Effector CD4-positive, alpha-beta T cell (primary cell): ENCODE measurements at places on chromosomes 5 and 9.

GRCh38 chr5:104646416-104646815, 1083.8 kb upstream of the NUDT12 start:
- DNase-seq, result no peak

GRCh38 chr5:112869948-112870347, 8.9 kb downstream of the SRP19 start:
- no peak for DNase-seq

GRCh38 chr5:79809743-79810142, 120.1 kb downstream of the CMYA5 start:
- DNase-seq, result no peak

- DNase-seq, result no peak
These were observed 439.5 kb downstream of the GADD45G start for GRCh38 chr9:90044263-90044662.

DNA sequence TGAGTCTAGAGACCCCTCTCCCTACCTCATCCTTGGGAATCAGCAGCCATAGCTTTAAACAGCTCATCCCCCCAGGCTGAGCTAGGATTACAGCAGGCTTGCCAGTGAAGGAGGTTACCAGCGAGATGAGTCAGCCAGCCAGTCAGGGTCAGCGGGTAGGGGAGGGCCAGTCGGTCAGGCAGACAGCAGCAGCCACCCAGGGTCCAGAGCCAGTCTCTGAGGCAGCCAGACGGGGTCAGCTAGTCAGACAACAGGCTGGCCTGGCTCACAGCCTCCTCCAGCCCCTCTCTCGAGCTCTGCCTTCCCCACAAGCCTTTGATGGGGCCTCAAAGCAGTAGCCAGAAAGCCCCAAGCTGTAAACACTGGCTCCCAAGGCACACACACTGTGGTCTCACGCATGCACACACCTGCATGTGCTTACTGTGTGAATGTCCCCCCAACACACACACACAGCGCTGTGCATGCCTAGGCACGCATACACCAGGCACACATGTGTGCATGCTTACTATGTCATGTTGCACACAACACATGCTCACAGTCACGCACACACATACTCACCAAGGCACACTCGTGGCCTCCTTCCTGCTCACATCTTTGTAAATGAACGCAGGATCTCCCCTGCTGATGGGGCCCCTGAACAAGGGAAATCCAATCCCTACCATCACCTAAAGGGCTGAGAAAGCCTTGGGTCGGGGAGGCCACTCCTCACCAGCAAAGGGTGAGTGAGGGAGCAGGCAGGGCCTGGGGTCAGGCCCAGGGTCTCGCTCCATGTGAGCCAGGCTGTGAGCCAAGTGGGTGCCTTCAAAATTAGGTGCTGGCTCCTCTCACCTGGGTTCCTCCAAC, 28.2 kb upstream of the CPLX2 start:
- DNase-seq, result no peak

DNA sequence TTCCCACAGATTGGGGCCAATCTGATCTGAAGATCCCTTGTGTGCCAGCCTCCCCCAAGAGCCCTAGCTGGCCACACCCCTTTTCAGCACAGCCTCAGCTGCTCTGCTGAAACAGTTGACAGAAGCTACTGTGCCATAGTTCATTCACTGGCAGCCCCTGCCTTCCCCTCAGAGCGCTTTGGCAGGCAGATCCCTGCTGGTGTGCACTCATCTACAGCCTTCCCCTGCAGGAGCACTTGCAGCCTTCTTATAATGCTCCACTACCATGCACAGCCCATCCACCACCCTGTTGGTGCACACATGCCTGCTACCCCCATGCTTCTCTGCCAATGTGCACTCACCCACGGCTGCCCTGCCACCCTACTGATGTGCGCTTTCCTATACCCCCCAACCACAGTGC, 471.3 kb downstream of the MTRR start:
- no peak for DNase-seq

- no peak for DNase-seq
These were observed 31.3 kb downstream of the NDUFA8 start for GRCh38 chr9:122128007-122128968.

- no peak for DNase-seq
These were observed 315 bp downstream of the UBQLN1 start for GRCh38 chr9:83707518-83707767.

GRCh38 chr5:143638654-143639053, 173.3 kb upstream of the HMHB1 start:
- no peak for DNase-seq

GRCh38 chr9:129415942-129416651, 204.8 kb downstream of the C9orf50 start:
- no peak for DNase-seq

GRCh38 chr5:56176155-56176798, 56.9 kb downstream of the ANKRD55 start:
- no peak for DNase-seq

GRCh38 chr5:125408448-125409233, 662.2 kb upstream of the ZNF608 start:
- DNase-seq, result no peak

DNA sequence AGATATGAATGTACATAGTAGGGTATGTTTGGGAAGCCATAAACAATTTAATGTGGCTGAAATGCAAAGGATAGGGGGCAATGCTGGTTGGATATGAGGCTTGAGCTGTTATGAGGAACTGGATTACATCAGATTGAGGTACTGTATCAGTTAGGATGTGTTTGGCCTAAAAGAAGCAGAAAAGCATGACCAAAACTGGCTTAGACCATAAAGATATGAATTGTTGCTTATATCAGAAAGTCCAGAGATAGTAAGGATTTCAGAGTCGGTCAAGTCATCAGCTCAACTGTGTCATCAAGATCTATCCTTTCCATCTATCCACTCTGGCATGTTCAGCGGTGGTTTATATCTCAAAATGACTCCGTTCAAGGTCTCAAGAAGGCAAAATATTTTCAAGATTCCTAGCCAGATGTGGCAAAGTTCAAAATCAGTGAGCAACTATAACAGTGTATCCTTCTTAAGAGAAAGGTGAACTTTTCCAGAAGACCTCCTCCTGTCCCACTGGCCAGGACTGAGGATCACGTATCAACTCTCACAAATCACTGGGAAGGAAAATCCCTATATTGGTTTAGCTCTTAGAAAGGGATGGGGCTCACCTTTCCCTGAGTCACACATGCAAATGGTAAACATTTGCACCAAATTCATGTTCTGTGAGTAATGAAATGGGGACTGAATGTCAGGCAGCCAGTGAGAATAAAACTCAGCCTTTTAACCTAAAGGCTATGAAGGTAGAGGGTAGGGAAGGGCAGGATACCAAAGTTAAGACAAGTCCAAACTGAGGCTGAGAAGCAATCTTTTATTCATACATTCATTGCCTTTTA, 257.8 kb downstream of the TRIM32 start:
- DNase-seq, result no peak

GRCh38 chr5:130110328-130110727, 206.1 kb downstream of the CHSY3 start:
- no peak for DNase-seq

DNA sequence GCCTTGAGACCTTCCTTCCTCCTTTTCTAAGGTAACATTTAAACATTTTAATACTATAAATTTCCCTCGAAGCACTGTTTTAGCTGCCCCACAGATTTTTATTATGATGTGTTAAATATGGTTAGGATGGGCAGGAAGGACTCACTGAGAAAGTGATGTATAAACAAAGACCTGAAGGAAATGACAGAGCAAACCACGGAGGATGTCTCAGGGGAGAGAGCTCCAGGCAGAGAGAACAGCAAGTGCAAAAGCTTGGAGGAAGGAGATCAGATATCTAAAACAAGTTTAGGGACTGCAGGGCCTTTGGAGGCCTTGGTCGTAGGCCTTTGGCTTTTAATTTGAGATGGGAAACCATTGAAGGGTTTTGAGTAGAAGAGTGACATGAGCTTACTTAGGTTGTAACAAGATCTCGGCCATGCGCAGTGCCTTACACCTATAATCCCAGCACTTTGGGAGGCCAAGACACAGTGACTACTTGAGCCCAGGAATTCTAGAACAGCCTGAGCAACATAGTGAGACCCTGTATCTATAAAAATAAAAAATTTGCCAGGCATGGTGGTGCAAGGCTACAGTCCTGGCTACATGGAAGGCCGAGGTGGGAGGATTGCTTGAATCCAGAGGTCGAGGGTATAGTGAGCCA, 35.5 kb upstream of the LRRTM2 start:
- DNase-seq, result no peak

GRCh38 chr5:79983618-79984017, 7.4 kb downstream of the MTX3 start:
- DNase-seq, result no peak

GRCh38 chr9:136696502-136696901, 9.2 kb upstream of the AGPAT2 start:
- DNase-seq, result no peak

GRCh38 chr5:53169933-53170332, 60.4 kb upstream of the MOCS2 start:
- DNase-seq, result no peak

- DNase-seq, result no peak
These were observed 16.7 kb upstream of the RNU6ATAC start for GRCh38 chr9:134180786-134181647.

DNA sequence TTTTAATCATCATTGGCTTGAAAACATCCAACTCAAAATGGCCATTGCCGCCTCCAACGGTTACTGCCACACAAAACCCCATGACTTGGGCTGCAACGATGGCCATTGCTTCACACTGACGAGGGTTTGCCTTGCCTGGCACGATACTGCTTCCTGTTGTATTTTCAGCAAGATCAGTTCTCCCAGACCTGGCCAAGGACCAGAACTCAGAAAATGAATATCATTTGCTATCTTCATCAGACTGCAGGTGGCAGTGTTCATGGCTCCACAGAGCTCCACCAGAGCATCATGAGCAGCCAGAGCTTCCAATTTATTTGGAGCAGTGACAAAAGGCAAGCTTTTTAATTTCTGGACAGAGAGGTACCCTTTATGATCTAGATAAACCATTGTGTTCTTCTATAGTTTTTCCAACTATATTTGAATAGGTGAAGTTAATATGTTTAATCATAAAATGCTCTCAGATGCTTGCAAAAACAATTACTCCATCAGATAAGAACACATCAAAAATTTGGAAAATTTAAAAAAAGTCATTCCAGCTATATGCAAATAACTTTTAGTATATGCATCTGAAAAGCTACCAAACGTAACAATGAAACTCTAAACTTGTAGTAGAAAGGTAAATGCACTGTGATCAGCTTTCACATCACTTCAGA, 10.4 kb downstream of the AMACR start:
- DNase-seq, result peak; percentile 11

DNA sequence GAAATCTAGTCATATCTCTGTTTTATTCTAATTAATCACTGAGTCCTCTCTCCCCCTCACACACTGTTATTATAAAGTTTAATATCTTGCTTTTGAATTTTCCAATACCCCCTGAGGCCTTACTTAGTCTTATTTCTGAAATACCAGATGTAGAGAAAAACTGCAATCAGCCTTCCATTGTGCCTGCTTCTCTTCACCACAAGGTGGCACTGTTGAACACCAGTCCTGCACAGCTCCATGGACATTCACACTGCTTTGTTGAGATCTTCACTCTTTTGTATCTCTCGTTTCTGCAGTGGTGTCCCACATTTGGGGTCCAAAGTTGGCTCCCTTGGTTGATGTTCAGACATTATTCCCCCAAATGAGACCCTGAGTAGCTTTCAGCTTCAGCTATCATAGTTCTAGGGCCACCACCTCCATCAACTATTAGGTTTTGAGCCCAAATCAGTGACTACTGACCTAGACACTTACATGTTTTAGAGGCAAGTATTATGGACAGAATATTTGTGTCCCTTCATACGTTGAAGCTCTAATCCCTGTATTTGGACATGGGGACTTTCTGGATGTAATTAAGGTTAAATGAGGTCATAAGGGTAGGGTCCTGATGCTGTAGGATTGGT, 24.3 kb downstream of the BOD1 start:
- no peak for DNase-seq

DNA sequence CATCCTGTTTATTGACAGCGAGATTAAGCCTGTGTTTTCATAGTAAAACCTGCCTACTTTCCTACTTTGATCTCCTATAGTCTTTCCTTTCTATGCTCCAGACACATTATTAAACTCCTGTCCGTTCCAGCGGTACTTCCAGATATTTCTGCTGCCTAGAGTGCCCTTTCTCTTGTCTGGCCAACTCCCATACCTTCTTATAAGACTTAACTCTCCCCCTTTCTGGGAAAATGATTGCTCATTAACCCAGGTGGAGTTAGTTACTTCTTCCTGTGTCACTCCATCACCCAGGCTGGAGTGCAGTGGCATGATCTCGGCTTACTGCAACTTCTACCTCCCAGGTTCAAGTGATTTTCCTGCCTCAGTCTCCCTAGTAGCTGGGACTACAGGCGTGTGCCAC, 33.1 kb downstream of the KDM4C start:
- no peak for DNase-seq

DNA sequence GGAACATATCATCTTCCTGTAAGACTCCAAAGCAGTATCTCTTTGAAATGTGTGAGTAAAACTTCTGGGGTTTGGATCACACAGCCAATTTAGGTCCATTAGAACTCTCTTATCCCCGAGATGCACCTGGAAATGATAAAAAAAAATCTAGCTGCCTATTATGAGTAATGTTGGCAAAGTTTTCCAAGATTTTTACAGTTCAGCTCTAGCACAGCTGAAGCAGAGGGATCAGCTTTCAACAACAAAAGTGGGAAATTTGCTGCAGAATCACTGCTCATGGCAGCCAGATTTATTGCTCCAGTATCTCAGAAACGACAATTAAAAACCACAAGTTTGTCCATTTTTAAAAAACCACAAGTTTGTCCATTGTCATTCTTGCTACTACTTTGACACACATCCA, 292.2 kb downstream of the IRX2 start:
- DNase-seq, result no peak
